Cardiac atrium fibroblast (primary cell): ENCODE measurements at places on chromosomes 12 and 14. TPM values are rescaled to one million over a fixed set of nuclear protein-coding genes. Genes with fewer than 3 reads are reported as not detected.

Gene CCDC184
- total RNA-seq: 0.16 and 1.8 TPM in 2 replicates

Gene OTOGL
- total RNA-seq: 0.81 and 1.1 TPM in 2 replicates

Gene NKX2-1
- total RNA-seq: not detected in 2 replicates

Gene SERPINA12
- total RNA-seq: not detected in 2 replicates

Gene LAG3
- 0.16 TPM in 1 of 2 replicates, not detected in the other for total RNA-seq

Gene SERPINA5
- total RNA-seq: 1.1 and 1.5 TPM in 2 replicates
